ENCODE measurements at places on chromosomes 6 and 20.

GRCh38 chr6:168838037-168838399 is 397.0 kb downstream of the SMOC2 start:
- DNase-seq, result peak; percentile 32

- no peak for DNase-seq
Observed at GRCh38 chr6:130434174-130434873, 68.5 kb downstream of the TMEM200A start.

- DNase-seq, result no peak
Observed at GRCh38 chr6:2861060-2861821, 19.6 kb upstream of the SERPINB1 start.

DNA sequence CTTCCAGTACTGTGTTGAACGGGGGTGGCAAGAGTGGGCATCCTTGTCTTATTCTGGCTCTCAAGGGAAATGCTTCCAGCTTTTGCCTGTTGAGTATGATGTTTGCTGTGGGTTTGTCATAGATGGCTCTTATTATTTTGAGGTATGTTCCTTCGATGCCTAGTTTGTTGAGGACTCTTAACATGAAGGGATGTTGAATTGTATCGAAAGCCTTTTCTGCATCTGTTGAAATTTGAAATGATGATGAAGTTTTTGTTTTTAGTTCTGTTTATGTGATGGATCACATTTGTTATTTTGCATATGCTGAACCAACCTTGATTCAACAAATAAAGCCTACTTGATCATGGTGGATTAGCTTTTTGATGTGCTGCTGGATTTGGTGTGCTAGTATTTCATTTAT is 48.0 kb downstream of the RPRD1B start:
- no peak for DNase-seq

DNA sequence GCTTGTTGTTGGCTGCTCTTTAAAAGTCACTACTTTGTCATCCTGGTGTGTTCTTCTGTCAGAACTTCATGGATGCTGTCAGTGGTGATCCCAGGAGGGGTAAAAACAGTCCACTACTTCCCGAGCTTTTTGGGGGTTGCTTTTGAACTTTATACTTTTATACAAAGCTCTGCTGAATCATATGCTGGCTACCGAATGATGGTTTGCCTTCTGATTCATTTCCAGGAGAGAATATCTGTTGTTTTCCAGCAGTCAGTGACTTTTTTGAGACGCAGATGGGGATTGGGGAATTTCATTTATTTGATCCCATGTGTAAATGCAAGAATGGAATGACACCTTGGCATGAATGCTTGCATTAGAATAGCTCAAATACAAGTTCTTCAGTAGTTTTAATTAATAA is 32.7 kb upstream of the COL10A1 start:
- DNase-seq, result no peak

DNA sequence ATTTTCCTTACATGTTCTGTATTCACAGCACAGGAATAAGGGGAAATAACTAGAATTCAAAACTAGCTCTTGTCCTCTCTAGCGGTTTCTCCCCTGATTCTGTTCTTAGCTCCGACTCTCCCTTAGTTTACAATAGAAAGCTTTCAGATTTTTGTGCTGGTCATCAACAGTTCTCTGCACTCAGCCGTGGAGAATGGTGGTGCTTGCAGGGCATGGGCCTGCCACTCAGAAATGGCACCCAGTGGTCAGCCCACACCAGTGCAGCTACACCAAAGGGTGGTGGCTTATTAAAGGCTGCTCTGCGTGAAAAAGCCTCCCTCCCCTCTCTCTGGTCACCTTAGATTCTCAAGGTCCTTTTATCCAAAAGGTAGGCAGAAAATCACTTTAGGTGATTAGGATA is 123.5 kb downstream of the SASH1 start:
- no peak for DNase-seq

DNA sequence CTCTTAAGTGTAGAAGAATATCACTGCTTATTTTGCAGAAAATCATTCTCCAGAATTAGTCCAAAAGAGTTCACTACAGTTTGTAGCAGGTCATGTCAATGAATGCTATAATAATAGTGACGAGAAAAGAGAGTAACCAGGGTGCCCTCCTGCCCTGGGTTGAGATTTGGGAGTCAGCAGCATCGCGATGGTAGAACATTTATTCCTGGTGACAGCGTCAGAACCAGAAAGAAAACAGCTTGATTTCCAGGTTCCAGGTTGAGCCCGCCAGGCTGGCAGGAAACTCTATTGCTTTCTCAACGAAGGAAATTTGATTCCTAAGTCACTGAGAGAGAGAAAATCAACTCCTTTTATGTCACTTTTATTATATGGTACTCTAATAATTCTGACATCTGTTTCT is 550.3 kb downstream of the QKI start:
- no peak for DNase-seq

- no peak for DNase-seq
Observed at GRCh38 chr20:21191839-21192238, 66.0 kb downstream of the KIZ start.

- no peak for DNase-seq
Observed at GRCh38 chr6:149503872-149504271, 19.1 kb upstream of the ZC3H12D start.

DNA sequence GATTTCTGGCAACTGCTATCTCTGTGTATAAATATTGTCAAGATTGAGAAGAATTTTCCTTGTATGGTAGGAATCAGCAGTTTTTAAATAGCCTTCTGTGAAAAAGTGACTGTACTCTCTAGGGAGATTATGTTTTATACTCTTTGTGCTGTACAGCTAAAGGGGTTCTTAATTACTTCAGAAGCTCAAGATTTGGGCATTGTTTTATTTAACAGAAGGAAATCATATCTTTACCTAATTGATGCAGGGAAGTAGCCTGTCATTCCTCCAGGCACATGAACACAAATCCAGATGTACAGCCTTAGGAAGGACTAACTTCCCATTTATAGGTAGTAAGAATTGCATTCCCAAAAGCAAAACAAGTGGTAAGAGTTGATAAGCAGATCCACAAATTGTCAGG is 1.3 kb downstream of the CALHM5 start:
- no peak for DNase-seq

DNA sequence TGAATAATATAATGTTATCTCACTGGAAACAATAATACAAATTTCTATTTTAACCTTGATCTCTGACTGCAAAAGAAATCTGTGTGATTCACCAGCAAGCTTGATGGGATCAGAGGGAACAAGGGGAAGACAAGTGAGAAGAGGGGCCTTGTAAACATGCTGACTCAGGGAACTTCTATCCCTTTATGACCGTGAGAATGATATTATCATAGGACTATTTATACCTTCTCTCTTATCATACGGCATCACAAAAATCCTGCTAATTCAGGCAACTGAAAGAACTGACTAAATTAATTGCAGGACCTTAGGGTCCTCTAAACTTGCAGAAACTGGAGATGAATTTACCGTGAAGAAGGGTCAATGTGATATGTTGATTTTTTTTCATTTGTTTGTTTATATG is 173.3 kb downstream of the PTPRK start:
- no peak for DNase-seq

DNA sequence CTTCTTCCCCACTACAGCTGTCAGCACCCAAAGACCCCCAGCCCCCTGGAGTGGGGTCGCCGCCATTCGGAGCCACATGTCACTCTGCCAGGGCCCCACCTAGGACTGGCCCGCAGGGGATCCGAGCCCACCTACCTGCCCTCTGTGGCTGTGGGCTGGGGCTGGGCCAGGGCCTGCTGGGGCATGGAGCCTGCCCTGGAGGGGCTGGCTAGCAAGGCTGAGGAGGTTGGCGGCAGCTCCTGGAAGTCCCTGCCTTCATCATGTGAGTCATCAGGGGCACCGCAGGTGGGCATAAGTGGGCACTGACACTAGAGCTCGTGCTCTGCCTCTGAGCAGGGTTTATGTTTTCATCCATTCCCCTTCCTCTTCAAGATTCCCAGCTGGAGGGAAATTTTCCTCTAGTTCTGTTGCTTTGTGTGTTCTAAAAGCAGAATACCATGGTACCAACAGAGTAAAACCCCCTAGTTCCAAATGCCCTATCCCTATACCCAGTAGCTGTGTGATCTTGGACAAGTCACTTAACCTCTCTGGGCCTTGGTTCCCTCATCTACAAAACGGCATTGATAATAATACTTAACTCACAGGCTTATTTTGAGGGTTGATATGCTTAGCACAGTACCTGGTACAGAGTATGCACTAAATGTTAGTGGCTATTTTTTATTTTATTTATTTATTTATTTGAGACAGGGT is 8.7 kb upstream of the FANCE start:
- DNase-seq, result no peak

- DNase-seq, result no peak
Observed at GRCh38 chr6:96913621-96914020, 10.9 kb upstream of the KLHL32 start.

- DNase-seq, result no peak
Observed at GRCh38 chr6:157759028-157759427, 64.0 kb upstream of the SNX9 start.

GRCh38 chr20:58705208-58705926 is 12.8 kb downstream of the NPEPL1 start:
- DNase-seq, result no peak

GRCh38 chr6:112620812-112621569 is 273.9 kb downstream of the RFPL4B start:
- no peak for DNase-seq

GRCh38 chr20:48824830-48825565 is 2.8 kb downstream of the PREX1 start:
- no peak for DNase-seq

Data from NCI-H2081 (cell line).